ENCODE measurements at places on chromosomes 1 and 21.

DNA sequence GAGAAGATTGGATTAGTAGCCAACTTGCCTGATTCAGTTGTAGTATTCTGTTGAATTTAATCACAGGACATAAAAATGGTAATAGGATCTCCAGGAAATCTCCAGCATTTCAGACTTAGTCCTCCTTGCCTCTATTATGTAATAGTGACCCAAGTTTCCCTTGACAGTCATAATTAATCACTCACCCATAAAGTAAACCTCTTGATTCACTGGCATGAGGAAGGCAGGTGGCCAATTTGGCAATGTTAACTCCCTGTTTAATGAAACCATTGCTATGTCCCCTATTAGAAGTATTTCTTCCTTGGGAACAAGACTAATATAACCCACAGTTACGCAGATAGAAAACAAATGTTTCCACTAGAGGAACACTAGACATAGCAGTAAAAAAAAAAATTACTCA lies 604.8 kb upstream of the CXADR start:
- no peak for DNase-seq

- DNase-seq, result no peak
Observed at GRCh38 chr1:203557390-203557789, 63.4 kb downstream of the OPTC start.

DNA sequence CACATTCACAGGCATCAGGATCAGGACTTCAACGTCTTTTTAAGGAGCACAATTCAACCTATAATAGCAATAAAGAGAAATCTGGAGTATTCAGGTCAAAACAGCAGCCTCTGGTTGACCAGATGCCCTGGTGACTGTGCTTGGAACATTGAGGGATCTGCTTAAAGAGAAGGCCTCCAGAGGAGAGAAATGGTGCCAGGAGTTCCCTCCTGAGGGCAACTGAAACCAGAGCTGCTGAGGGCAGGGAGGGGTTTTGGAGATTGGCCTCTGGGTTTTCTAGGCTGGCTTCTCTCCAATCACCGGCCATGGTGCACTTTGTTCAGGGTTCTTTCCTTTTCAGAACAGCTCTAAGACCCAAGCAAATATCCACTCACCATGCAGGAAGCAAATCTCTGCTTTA lies 190.7 kb upstream of the KIAA0040 start:
- DNase-seq, result no peak

GRCh38 chr1:36352125-36352909 lies 28.9 kb upstream of the EVA1B start:
- no peak for DNase-seq

DNA sequence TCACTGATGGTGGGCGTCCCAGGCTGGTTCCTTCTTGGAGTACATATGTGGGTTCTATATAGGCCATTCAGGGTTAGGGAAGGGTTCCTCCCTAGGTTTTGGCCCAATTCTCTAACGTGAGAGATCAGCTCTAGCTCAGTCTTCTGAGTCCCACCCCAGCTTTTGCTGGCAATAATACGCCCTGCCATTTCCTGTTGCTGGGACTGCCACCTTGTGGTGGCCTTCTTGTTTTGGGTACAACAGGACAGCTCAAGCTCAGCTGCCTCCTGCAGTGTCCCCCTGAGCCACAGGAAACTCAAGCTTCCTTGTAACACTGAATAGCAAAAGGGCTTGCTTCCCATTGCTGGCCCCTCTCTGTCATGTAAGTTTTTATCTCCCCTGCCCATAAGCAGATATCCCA lies 77.8 kb downstream of the BACH1 start:
- DNase-seq, result no peak

- DNase-seq, result no peak
Observed at GRCh38 chr1:180908074-180908765, 4.5 kb upstream of the KIAA1614 start.

GRCh38 chr1:160742428-160743127 lies 3.5 kb downstream of the SLAMF7 start:
- DNase-seq, result no peak

DNA sequence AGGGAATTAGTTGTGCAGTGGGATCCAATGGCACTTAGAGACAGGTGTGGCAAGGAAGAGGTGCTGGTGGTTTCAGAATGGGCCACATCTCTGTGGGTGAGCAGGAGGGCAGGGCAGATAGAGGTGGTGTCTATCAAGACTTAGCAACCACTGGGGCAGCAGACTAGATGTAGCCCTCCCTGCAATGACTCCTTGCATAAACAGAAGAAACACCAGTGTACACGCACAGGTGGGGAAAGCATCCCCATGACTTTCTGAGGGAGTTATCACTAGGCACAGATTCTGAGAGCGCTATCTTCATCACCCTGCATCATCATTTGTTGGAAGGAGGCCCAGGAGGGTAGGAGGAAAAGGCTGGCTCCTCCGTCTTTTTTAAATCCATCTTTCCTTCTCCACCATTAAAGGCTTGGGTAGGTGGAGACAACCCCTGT lies 58.4 kb downstream of the PLXNA2 start:
- DNase-seq, result no peak

DNA sequence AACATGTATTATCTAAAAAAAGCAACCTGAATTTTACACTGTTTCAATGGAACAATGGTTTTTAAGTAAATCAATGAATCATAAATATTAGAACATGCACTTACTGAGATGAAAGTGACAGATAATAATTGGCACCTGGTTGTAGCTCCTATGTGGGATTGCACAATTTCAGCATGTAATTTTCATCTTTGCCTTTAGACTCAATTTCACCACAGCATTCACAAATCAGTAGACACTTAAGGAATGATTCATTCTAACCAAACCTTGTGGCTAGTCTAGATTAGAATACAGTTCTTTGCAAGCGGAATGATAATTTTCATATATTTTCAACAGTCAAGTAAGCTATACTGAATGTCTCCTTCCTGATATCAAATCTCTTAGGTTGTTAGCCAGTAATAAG lies 853.4 kb downstream of the KCNT2 start:
- no peak for DNase-seq

DNA sequence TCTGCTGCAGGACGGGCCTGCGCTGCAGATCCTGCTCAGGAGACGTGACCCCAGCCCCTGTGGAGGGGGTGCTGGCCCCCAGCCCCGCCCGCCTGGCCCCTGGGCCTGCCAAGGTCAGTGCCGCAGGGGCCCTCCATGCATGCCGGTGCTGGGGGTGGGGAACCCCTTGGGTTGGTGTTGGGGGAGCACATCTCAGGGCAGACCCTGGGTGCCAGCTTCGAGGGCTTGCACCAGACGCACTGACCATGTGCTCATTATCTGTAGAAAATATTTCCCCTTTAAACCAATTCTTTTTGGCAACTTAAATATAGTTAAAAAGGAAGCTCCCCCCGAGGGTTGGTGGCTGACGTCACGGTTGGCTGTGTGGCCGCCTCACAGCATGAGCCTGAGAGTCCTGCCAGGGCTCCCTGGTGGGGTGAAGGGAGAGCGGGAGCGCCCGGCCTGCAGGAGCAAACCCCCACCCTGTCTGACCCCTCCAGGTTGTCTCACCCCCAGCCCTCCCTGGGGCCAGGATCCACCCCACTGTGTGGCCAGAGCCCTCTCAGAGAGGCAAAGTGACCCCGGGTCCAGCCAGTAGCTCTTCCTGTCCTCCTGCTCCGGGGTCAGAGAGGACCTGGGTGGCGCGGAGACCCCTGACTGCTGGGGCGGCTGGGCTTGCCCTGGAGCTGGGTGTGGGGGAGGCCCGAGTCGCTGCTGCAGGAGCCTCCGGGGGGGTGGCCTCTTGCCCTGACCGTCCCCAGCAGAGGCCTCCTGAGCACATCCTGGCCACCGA lies 5.3 kb upstream of the PFKL start:
- DNase-seq, result no peak

DNA sequence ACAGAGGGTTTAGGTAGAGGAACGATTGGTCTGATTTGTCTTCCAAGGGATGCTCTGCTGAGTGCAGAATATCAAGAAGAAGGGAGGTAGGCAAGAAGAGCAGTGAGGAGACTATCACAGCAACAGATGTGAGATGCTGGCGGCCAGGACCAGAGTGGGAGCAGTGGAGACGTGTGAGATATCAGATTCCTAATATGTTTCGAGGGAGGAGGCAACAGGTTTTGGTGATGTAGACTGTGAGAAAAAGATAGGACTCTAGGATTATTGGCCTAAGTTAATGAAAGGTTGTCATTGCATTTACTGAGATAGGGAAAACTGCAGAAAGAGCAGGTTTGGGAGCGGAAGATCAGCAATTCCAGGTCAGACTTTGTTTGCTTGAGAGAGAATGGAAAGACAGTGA lies 182.9 kb downstream of the FMN2 start:
- DNase-seq, result no peak

DNA sequence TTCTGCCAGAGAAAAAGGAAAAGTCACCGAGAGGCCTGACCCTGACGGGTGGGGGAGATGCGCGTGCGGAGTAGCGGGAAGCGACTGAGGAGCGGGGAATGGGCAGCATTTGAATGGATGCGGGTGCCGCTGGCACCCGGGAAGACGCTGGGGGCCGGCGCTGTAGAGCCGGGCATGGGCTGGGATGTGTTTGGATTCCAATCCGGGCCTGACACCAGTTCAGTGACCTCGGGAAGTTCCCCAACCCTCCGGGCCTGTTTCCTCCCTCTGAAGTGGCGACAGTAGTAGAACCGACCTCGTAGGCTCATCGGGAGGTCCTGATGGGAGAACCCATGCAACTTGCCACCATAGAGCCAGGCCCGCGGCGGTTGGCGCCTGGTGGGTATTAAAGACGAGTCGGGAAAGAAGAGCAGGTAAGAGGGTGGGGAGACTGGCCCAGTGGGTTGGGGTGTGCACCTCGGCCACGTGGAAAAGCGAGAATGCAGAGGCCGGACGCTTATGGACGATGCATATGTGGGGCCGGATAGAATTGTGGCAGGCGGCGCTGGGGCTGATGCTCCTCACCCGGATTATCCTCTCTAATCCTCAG lies 642 bp upstream of the SLC16A1 start:
- no peak for DNase-seq

GRCh38 chr1:115456441-115456961 lies 118.5 kb upstream of the NGF start:
- DNase-seq, result no peak

DNA sequence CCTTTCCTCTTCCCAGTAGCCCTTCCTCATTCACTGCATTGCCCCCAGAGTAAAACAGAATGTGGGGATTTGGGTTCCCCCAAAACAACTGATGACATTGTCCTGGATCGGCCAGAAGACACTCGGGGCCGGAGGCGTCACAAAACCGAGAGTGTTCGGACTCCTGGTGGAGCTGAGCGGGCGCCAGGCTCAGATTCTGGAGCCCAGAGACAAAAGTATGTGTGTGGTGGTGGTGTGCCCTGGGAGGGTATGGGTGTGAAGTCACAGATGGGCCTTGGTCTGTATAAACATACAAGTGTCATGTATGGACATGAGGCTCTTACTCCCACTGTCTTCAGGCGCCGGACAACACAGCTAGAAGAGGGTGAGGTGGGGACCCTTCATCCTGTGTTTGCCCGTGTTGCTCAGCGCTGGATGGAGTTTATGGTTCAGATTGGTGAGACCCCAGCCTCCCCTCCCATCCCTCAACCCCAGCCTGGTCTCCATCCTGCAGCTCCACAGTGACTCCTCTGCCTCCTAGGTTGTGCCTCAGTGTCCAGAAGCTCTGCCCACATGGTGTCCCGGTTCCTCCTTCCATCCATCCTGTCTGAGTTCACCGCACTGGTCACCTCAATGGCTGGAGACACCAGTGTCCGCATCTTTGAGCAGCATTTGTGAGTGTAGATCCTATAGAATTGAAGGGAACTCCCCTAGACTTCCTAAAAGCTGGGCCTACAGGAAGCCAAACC lies 12.4 kb downstream of the HYI start:
- no peak for DNase-seq

DNA sequence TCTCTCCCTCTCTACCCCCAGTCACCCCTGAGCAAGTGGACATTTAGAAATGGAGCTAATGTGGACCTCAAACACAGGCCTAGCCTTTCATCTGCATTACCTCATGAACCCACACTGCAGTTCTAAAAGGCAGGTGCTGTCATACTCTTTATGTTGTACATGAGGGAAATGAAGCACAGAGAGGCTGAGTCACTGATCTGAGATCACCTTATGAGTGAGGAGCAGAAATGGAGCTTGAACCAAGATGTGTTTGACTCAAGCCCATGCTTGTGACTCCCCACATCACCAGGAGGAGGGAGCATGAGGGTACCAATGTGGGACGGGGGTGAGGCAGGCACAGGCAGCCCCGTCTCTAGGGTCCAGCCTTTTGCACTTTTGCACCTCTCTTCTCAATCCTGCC lies 702.8 kb downstream of the PTPRU start:
- no peak for DNase-seq

DNA sequence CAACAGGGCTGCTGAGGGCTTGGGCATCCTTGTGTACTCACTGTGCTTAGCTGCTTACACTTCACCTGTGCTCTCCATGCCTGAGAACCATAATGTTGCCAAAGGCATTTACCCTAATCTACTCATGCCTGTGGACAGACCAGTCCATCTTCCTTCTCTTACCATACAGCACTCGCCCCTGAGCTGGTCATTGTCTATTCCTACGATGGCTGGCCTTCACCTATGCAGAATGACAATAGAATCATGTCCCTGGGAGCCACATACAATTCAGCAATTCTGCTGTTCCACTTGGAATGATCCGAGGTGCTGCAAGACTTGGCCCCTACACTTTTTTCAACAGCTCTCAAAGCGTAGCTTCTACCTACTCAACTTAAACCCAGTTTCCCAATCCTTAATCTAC lies 96.5 kb downstream of the PAPPA2 start:
- DNase-seq, result no peak

DNA sequence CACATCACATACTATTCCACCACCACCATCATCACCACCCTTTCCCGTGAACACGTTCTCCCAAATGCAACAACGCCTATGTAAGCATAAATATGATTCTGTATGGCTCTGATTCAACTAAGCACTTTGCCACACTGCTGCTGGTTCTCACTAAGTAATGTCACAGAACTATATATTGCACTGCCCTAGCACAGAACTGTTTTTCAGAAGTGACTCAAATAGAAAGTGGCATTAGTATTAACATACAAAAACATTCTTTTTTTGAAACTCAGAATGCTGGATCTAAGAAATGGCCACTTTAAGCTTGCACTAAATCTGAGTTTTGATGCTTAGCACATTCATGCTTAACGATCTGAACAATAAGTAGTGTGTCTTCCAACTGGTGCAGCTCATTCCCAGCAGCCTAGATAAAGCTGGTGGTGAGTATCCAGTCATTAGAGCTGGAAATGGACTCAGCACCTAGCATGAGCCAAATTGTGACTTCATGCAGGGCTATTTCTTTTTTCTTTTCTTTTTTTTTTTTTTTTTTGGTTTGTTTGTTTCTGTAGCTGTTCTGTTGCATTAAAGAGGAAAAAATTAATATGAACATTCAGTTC lies 46.2 kb upstream of the ZC3H11B start:
- no peak for DNase-seq

DNA sequence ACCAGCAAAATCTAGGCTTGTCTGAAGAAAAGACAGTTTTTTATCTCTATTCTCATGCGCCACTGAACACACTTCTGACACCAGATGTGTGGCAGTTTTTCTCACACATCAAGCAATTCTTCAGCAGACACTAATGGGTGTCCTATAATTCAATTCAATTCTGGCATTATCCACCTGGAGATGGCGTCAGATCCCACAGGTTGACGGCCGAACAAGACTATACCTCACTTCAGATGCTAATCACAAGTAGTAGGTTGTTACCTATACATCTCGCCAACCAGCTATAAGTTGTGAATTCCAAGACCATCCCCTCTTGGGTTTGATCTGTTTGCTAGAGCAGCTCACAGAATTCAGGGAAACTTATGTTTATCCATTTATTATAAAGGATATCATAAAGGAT lies 89.9 kb upstream of the ARTN start:
- no peak for DNase-seq

GRCh38 chr1:219573158-219573557 lies 39.7 kb downstream of the ZC3H11B start:
- no peak for DNase-seq
